ENCODE measurements at places on chromosomes 3 and 15.

- DNase-seq: no peak
Measured at GRCh38 chr3:117442566-117442965, 733.0 kb downstream of the TUSC7 start.

- DNase-seq: no peak
Measured at GRCh38 chr15:99336794-99337193, 85.5 kb downstream of the LRRC28 start.

DNA sequence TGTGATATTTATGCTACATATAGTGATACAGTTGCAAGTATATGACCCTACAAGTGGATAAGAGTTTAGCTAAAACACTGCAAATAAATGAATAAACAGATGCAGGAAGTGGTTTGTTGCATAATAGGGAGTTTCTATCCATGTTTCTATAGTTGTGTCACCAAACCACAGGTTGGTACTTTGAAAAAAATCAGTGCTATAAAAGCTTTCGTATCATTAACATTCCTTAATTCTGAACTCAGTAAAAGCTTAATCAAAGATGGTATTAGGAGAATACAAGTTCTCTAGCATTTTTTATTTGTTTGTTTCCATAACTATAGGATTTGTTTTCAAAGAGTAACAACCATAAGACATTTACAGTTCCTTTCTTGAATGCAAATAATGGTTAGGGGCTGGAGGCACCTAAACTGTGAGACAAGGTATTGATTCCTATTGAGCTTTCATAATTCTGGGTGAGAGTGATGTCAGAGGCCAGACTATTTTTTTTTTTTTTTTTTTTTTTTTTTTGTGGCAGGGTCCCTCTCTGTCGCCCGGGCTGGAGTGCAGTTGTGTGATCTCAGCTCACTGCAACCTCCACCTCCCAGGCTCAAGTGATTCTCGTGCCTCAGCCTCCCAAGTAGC is 29.6 kb downstream of the CPOX start:
- DNase-seq: no peak

DNA sequence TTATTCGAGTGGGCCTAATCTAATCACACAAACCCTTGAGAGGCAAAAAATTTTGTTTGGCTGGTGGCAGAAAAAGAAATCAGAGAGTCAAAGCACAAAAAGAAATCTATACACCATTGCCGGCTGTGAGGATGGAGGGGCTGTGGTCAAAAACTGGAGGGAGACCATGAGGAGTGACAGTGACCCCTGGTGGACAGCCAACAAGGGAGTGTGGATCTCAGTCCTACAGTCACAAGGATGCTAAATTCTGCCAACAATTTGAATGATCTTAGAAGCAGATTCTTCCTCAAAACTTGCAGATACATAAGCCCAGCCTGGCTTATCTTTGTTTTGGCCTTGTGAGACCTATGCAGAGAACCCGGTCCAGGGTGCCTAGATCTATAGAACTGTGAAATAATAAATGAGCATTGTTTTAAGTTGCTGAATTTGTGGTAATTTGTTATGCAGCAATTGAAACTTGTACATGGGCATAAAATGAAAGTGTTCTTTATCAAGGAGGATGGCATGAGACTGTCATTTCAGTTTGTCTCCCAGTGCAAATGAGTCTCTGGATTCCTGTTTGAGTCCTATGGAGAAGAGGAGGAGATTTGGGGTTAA is 103.0 kb upstream of the ARHGEF26 start:
- peak; percentile 45 for DNase-seq

GRCh38 chr15:71083349-71083748 is 31.9 kb upstream of the THSD4 start:
- DNase-seq: no peak

- DNase-seq: no peak
Measured at GRCh38 chr15:62558640-62559380, 393.7 kb upstream of the C2CD4B start.

GRCh38 chr3:17355591-17355990 is 386.8 kb downstream of the TBC1D5 start:
- no peak for DNase-seq

DNA sequence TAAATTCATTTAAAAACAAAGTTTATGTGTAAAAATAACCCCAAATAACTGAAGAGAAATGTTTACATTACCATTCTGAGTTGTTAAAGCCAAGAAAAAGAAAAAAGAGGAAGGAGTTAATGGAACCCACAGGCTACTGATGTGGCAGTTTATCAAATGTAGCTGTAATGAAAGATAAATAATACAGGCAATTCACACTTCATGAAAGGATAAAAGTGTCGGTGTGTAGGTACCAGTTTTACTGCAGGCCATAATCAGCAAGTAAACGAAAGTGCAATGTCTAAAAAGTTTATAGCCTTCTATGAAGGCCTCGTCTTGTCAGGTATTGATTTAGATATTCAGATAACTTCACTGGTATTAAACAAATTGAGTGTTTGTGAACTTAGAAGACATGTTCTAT is 164.6 kb downstream of the DPH6 start:
- DNase-seq: no peak

- no peak for DNase-seq
Measured at GRCh38 chr3:19338769-19339168, 190.5 kb downstream of the KCNH8 start.

- no peak for DNase-seq
Measured at GRCh38 chr3:27202959-27203358, 166.2 kb downstream of the NEK10 start.

GRCh38 chr3:15305359-15305844 is 27.0 kb downstream of the SH3BP5 start:
- DNase-seq: peak; percentile 31

GRCh38 chr3:194134231-194134756 is 1.7 kb upstream of the HES1 start:
- DNase-seq: no peak

- no peak for DNase-seq
Measured at GRCh38 chr3:142149673-142149992, 289 bp upstream of the TFDP2 start.

- DNase-seq: no peak
Measured at GRCh38 chr3:197027151-197027895, 2.3 kb downstream of the MELTF start.

DNA sequence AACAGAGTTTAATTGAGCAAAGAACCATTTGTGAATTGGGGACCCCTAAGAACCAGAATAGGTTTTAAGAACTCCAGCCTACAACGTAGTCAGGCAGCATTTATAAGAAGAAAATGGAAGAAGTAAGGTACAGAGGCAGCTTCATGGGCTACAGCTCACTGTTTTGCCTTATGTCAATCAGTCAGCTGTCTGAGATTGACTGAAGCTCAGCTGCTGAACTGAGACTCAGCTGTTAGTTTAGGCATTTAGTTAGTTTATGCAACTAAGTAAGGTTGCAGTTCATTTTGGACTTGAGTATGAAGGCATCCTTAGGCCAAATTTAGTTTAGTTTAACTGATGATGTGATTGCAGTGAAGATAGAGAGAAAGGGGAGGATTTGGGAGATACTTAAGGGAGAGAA is 34.1 kb upstream of the RASA2 start:
- no peak for DNase-seq

- no peak for DNase-seq
Measured at GRCh38 chr3:121718205-121718846, 31.2 kb downstream of the GOLGB1 start.

DNA sequence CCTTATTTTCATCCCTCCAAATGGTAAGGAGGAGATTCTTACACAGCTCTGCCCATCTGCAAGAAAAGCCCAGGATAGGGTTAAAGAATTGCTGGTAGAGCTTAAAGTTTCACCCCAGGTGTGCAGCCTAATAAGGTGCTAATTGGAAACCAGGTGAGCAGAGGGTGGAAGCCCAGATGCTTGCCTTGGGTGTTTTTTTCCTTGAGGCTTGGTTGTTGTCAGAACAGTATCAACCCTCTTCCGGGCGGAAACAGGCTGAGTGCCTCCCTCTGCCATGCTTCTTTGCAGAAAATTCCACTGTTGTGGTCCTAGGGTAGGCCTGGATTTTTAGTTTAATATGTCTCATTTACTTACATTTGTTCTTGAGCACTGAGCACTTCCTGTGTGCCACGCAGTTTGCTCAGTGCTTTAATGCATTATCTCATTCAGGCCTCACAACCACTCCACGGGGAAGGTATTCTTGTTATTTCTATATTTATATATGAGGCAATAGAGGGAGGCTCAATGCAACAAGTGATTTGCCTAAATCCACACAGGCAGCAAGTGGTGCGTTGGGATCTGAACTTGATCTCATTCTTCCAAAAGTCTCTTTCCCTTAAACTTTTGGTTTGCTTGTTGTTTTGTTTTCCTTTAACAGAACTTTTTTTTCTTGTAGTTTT is 115.0 kb upstream of the LRIG1 start:
- no peak for DNase-seq

DNA sequence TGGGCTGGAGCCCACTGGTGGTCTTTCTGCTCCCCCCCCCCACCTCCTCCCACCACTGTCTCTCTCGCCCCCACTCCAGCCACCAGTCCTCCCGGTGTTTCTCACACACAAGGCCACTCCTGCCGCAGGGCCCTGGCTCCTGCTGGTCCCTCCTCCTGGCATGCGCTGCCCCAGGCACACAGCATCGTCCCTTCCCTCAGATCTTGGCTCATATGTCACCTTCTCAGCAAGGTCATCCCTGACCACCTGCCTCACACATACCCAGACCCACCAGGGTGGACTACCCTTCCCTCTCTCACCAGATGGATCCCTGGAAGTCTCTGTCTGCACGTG is 101.5 kb upstream of the IQSEC1 start:
- no peak for DNase-seq

DNA sequence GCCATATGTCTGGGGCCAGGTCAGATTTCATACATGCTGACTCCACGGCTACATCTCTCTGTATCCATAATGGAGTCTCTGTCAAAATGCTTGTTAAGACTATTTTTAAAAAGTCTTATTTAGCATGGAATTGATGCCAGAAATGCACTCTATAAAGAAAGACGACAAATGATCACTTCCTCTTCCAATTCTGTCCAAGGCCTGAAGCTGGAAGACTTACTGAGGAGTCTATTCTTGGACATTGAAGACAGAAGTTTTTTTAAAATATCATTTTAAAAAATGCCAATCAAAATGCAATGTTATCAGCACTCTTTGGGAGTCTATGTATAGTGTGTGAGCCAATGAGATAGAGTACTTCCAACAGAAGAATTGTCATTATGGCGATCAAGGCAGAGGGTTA is 27.9 kb upstream of the NMNAT3 start:
- no peak for DNase-seq

DNA sequence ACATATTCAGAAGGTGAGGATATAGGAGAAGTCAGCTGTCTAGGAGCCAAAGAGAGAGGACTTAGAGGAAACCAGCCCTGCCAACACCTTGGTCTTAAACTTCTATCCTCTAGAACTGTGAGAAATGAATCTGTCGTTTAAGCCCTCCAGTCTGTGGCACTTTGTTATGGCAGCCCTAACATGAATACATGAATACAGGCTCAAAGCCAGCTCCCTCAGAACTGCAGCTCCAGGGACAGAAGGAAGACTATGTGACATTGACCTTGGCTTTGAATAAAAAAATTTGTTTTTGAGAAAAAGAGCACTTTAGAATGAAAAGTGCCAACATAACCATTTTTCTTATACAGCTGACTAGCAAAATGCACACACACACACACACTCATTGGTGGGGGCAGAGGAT is 110.9 kb upstream of the ATP2B2 start:
- DNase-seq: no peak

DNA sequence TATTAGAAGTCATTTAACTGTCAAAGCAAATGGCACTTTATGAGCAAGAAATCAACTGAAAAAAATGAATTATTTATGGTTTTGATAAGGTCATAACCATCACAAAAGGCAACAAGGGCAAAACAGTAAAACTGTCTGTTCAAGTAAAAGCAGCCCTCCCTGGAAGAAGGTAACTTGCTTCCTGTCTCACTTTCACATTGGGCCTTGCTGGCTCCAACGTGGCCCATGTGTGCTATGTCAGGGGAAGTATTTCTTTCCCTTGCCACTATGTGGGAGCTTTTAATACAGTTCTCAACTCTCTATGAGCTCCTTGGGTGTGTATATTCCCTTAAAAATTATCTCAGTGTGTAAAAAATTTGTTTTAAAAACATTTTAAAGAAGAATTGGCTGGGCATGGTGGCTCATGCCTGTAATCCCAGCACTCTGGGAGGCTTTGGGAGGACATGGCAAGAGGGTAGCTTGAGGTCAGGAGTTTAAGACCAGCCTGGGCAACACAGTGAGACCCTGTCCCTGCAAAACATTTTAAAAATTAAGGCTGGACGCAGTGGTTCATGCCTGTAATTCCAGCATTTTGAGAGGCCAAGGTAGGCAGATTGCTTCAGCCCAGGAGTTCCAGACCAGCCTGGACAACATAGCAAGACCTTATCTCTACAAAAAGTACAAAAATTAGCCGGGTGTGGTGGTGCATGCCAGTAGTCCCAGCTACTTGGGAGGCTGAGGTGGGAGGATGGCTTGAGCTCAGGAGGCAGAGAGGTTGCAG is 45.2 kb upstream of the TJP1 start:
- DNase-seq: no peak

DNA sequence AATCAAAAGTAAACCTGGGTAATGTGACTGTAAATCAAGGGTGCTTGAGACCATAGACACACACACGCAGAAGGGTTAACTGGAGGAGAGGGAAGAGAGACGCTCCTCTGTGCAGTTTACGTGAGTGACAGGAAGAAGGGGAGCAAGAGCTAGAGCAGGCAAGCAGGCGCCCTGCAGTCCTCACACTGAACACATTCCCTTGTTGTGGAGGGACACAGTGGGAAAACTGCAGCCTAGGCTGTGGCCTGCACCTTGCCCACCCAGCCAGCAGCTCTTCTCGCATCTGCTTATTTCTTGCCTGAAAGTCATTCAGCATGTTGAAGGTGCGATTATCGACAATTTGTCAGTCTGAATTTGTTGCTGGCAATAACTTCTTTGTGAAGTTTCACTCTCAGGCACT is 24.2 kb downstream of the SOX2 start:
- no peak for DNase-seq

- DNase-seq: no peak
Measured at GRCh38 chr15:68091743-68092142, 37.6 kb downstream of the PIAS1 start.

- DNase-seq: no peak
Measured at GRCh38 chr15:48547286-48547685, 98.2 kb downstream of the FBN1 start.

DNA sequence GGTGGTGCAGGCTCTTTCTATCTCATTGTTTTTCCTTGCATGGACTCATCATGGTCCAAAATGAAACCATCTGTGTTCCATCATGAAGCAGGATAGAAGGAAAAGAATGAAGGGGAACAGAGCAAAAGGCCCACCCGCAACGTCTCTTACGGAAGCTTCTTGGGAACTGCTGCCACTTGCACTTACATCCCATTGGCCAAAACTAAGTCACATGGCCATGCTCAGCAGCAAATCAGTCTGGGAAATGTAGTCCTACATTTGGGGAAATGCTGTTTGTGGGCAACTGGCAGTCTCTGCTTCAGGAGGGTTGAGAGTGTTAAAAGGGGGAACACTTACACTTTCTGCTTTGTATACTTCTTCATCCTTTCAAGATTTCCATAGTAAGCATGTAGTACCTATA is 191.6 kb downstream of the SV2B start:
- peak; percentile 35 for DNase-seq

DNA sequence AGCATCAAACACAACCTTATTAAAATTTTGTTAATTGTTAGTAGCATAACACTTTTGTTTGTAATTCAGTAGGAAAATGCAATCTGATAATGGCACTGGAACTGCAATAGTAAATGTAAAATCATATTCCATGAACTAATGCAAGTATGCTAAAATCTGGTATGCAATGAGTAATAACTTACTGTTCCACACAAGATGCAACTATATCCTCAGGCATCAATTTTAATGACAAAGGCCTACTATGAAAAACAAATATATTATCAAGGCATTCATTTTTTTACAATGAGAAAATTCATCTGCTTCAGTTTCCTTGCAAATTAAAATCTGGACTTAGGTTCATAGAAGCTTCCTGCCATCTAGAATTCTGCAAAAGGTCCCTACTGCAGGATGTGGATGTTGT is 1.4 kb upstream of the NSMCE3 start:
- DNase-seq: no peak

All from HCT116 (cell line).